ENCODE measurements at places on chromosomes 2 and 18. TPM values are rescaled to one million over a fixed set of nuclear protein-coding genes. Genes with fewer than 3 reads are reported as not detected.

Gene NCKAP5
- total RNA-seq = 4.7 TPM

DNA sequence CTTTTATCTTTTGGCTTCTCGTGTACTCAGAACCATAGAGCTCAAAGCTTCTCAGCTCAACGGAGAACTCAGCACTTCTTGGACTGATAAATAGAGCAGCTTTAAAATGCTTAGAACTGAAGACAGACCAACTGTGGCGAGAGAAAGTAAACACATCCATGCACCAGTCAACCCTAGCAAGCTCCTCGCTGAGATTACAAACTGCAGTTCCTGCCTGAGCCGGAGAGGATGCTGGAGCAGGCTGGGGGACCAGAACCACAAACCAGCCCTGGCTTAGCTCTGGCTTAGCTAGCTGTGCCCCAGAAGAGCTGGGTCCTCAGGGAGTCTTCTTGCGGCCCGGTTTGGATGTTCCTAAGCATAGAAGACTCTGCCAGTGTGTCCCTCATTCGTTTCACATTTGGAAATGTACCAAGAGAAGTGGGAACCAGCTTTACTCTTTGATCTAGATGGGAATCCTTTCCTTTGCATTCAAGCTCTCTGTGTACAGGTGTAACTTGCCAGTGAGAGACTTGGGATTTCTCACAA lies 5.6 kb downstream of the PAX8 start:
- H3K27ac ChIP-seq = no peak overlapping the region
- no peak overlapping the region for H3K4me3 ChIP-seq
- peaks cover 66% of the 10 kb centered on the region for H3K27me3 ChIP-seq
- peaks cover 20% of the 10 kb centered on the region for H3K4me1 ChIP-seq

GRCh38 chr18:26981360-26982082 lies 116.0 kb upstream of the AQP4 start:
- no peak for DNase-seq
- H3K4me1 ChIP-seq = no peaks in the 10 kb centered on the region
- no peak overlapping the region for H3K4me3 ChIP-seq
- no peak overlapping the region for H3K27ac ChIP-seq
- H3K27me3 ChIP-seq = no peaks in the 10 kb centered on the region

- DNase-seq = no peak
- H3K4me1 ChIP-seq = no peaks in the 10 kb centered on the region
- H3K4me3 ChIP-seq = no peak overlapping the region
- H3K36me3 ChIP-seq = peaks cover 13% of the 10 kb centered on the region
- H3K27ac ChIP-seq = no peak overlapping the region
Observed at GRCh38 chr2:71380665-71381064, 49.1 kb downstream of the ZNF638 start.

GRCh38 chr18:37396971-37397720 lies 168.5 kb downstream of the CELF4 start:
- H3K4me3 ChIP-seq = no peak overlapping the region
- H3K36me3 ChIP-seq = no peaks in the 10 kb centered on the region
- no peak overlapping the region for H3K27ac ChIP-seq
- peaks cover 40% of the 10 kb centered on the region for H3K4me1 ChIP-seq

GRCh38 chr18:78238404-78239089 lies 741.1 kb upstream of the SALL3 start:
- no peak for DNase-seq
- H3K36me3 ChIP-seq = no peaks in the 10 kb centered on the region
- H3K4me3 ChIP-seq = no peak overlapping the region
- no peak overlapping the region for H3K27ac ChIP-seq
- peaks cover 4% of the 10 kb centered on the region for H3K27me3 ChIP-seq
- peaks cover 8% of the 10 kb centered on the region for H3K4me1 ChIP-seq

Gene RNF152
- total RNA-seq = 8.1 TPM

Gene WDPCP
- total RNA-seq = 11.7 TPM

DNA sequence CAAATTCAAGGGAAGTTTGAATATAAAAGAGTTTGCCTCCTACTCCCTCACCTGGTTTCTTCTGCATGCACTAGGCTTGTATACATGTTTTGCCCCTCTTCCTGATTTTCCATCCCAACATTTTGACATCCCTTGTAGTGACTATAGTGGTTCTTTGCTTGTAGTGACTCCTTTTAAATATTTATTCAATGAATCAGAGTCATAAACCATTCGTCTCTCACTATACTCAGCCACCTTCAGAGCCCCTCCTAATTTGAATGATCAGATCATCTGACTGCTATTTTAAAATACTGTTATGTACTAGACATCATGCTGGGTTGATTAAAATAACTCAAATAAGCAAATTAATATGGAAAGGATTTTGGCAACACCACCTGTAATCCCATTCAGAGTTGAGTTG lies 492.1 kb upstream of the PIK3C3 start:
- no peak overlapping the region for H3K4me3 ChIP-seq
- no peak overlapping the region for H3K27ac ChIP-seq
- no peaks in the 10 kb centered on the region for H3K36me3 ChIP-seq
- H3K27me3 ChIP-seq = no peaks in the 10 kb centered on the region
- H3K4me1 ChIP-seq = no peaks in the 10 kb centered on the region

DNA sequence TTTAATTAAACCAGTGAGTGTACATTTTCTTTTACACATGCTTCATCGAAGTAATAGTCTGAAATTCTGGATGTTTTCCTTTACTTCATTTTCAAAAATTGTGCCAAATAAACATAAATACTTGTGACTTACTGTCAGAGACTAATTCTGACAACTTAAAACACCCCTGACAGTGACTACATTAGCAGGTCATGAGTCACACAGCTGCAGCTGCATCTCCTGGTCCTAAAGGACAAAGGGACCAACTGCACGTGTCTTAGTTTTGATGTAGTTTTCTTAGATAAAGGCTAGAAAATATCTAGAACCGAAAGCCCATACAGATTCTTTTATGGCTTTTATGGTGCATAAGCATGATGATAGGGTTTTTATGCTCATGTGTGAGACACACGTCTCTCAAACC lies 29.6 kb upstream of the DSC3 start:
- no peaks in the 10 kb centered on the region for H3K36me3 ChIP-seq
- no peaks in the 10 kb centered on the region for H3K4me1 ChIP-seq
- H3K27ac ChIP-seq = no peak overlapping the region
- no peaks in the 10 kb centered on the region for H3K27me3 ChIP-seq

Gene CPO
- 0.13 TPM for total RNA-seq

DNA sequence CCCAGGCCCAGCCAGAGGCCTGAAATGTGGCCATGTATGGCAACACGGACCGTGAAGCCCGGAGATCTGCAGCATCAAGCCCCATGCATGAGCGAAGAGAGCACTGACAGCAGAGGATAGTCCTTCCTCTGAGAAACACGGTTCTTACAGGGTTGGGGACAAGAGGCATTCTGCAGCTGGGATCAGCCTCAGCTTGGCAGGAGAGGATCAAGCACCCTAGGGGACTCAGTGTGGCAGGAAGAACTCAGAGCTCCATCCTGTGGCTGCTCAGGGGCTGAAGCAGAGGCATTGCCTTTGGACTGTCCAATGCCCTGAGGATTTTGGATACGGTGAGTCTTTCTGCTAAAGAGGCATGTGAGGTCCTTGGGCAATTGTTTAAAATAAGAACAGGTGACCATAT lies 368.7 kb downstream of the ZNF516 start:
- DNase-seq = peak; percentile 92
- no peaks in the 10 kb centered on the region for H3K36me3 ChIP-seq
- H3K27me3 ChIP-seq = no peaks in the 10 kb centered on the region
- peaks cover 12% of the 10 kb centered on the region for H3K4me1 ChIP-seq
- H3K27ac ChIP-seq = no peak overlapping the region
- H3K4me3 ChIP-seq = no peak overlapping the region

- no peaks in the 10 kb centered on the region for H3K36me3 ChIP-seq
- no peaks in the 10 kb centered on the region for H3K4me1 ChIP-seq
- H3K27me3 ChIP-seq = no peaks in the 10 kb centered on the region
- peak; percentile 7 for DNase-seq
- no peak overlapping the region for H3K4me3 ChIP-seq
Observed at GRCh38 chr2:54772531-54772930, 49.1 kb downstream of the EML6 start.

Gene MYO7B
- 0.31 TPM for total RNA-seq

GRCh38 chr2:237557633-237558015 lies 8.8 kb upstream of the PRLH start:
- DNase-seq = no peak
- no peak overlapping the region for H3K4me3 ChIP-seq
- H3K27me3 ChIP-seq = peaks cover 8% of the 10 kb centered on the region
- no peaks in the 10 kb centered on the region for H3K36me3 ChIP-seq
- H3K4me1 ChIP-seq = peaks cover 13% of the 10 kb centered on the region

GRCh38 chr2:191864628-191865374 lies 17.9 kb upstream of the CAVIN2 start:
- no peaks in the 10 kb centered on the region for H3K27me3 ChIP-seq
- H3K27ac ChIP-seq = no peak overlapping the region

GRCh38 chr2:156437272-156437930 lies 1.2 kb downstream of the GPD2 start:
- peaks cover 3% of the 10 kb centered on the region for H3K36me3 ChIP-seq
- no peak overlapping the region for H3K4me3 ChIP-seq
- H3K27ac ChIP-seq = peak overlapping the region; percentile 97
- peak; percentile 27 for DNase-seq
- no peaks in the 10 kb centered on the region for H3K27me3 ChIP-seq

Gene DSG4
- not detected for total RNA-seq

Gene FKBP1B
- total RNA-seq = 2.8 TPM

DNA sequence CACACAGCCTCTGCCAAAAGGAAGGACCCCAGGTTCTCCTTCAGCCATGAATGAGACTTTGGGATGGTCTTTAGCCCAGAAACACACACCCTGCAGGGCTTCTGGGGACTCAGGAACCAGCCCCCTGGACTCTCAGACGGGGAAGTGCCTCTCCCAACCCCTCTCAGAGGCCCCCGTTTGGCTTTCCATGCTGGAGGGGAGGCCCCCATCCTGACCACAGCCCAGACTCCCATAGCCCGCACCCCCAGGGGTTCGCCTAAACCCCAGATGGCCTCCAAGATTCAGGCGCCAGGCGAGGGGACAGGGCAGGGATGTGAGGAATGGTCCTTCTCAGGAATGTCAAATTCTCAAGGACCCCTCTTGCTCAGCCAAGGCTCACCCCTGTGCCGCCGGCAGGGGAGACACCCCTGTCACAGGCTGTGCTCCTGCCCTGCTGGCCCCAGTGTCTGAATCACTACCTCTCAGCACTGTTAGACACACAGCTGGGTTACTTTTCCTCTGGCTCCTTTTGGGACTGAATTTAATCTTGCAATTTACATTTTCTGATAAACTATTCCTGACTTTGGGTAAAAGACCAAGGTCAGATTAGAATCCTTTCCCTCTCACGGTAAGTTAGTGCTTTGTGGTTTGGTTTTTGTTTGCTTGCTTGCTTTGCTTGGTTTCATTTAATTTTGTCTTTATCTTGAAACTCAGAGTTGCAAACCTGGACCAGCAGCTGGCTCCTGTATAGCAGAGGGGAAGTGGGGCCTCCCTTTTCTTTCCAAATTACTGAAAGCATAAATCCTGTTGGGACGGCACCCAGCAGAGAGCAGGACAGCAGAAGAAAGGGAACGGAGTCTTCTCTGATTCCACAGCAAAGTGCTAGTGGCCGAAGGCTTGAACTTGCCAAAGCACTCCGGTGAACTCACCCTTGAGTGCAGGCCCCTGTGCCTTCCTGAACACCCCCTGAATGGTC lies 198.9 kb upstream of the RAB6C start:
- peaks cover 3% of the 10 kb centered on the region for H3K27me3 ChIP-seq
- no peak overlapping the region for H3K4me3 ChIP-seq
- peak; percentile 36 for DNase-seq
- H3K36me3 ChIP-seq = no peaks in the 10 kb centered on the region

DNA sequence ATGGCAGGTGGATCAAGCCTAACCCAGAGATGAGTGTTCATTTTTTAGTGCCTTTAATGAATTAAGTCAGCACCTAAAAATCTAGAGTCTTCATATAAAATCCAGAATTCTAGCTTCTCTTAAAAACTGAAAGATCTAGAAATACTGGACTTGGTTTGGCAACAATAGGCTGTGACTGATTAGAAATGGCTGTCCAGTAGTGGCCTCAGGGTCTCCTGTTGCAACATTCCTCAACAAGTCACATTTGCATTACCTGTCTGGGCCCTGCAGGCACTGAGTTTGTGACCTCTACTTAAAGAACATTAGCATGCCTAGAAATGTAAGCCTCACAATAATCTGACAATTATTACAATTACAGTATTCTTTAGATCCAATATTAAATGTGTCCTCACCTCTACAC lies 33.1 kb downstream of the MBD2 start:
- no peaks in the 10 kb centered on the region for H3K4me1 ChIP-seq
- no peak for DNase-seq
- H3K27me3 ChIP-seq = no peaks in the 10 kb centered on the region
- no peak overlapping the region for H3K4me3 ChIP-seq
- H3K27ac ChIP-seq = no peak overlapping the region

Gene LHCGR
- total RNA-seq = 0.44 TPM

GRCh38 chr18:23049698-23050373 lies 85.4 kb upstream of the CABLES1 start:
- DNase-seq = no peak
- no peak overlapping the region for H3K4me3 ChIP-seq
- peaks cover 12% of the 10 kb centered on the region for H3K4me1 ChIP-seq
- no peaks in the 10 kb centered on the region for H3K27me3 ChIP-seq

DNA sequence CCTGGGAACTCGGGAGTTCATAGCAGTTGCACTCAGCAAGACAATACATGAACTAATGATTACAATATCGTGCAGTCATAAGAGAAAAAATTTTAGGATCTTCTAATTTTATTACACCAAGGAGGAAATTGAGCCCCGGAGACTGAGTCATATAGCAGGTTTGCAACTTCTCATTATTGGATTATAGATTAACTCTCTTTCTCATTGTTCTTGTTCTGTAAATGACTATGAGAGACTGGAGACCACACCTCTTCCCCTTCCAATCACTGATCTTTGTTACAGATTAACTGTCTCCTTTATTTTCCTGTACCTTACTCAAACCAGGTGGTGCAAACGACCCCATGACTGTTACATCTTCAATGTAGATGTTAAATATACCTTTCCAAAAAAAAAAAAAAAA lies 435.8 kb upstream of the DDX18 start:
- DNase-seq = no peak
- H3K27ac ChIP-seq = no peak overlapping the region
- H3K4me1 ChIP-seq = no peaks in the 10 kb centered on the region
- H3K4me3 ChIP-seq = no peak overlapping the region
- H3K36me3 ChIP-seq = no peaks in the 10 kb centered on the region
- no peaks in the 10 kb centered on the region for H3K27me3 ChIP-seq

GRCh38 chr2:54208364-54209240 lies 47.4 kb downstream of the TSPYL6 start:
- no peaks in the 10 kb centered on the region for H3K36me3 ChIP-seq
- no peak overlapping the region for H3K4me3 ChIP-seq
- no peaks in the 10 kb centered on the region for H3K27me3 ChIP-seq
- peak; percentile 83 for DNase-seq
- peak overlapping the region; percentile 83 for H3K27ac ChIP-seq

DNA sequence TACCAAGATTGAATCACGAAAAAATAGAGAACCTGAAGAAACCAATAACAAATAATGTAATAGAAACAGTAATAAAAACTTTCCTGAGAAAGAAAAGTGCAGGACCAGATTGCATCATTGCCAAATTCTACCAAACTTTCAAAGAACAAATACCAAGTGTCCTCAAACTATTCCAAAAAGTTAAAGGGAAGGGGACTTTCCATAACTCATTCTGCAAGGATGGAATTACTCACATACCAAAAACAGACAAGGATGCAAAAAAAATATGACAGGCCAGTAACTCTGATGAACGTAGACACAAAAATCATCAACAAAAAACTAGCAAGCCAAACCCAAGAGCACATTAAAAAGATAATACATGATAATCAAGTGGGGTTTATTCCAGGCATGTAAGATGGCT lies 172.3 kb upstream of the SLC35G4 start:
- H3K27ac ChIP-seq = no peak overlapping the region
- H3K27me3 ChIP-seq = no peaks in the 10 kb centered on the region
- H3K36me3 ChIP-seq = no peaks in the 10 kb centered on the region
- no peaks in the 10 kb centered on the region for H3K4me1 ChIP-seq
- DNase-seq = no peak

Gene CHN1
- total RNA-seq = 11.2 TPM
